ENCODE measurements at places on chromosomes 1 and 21.

DNA sequence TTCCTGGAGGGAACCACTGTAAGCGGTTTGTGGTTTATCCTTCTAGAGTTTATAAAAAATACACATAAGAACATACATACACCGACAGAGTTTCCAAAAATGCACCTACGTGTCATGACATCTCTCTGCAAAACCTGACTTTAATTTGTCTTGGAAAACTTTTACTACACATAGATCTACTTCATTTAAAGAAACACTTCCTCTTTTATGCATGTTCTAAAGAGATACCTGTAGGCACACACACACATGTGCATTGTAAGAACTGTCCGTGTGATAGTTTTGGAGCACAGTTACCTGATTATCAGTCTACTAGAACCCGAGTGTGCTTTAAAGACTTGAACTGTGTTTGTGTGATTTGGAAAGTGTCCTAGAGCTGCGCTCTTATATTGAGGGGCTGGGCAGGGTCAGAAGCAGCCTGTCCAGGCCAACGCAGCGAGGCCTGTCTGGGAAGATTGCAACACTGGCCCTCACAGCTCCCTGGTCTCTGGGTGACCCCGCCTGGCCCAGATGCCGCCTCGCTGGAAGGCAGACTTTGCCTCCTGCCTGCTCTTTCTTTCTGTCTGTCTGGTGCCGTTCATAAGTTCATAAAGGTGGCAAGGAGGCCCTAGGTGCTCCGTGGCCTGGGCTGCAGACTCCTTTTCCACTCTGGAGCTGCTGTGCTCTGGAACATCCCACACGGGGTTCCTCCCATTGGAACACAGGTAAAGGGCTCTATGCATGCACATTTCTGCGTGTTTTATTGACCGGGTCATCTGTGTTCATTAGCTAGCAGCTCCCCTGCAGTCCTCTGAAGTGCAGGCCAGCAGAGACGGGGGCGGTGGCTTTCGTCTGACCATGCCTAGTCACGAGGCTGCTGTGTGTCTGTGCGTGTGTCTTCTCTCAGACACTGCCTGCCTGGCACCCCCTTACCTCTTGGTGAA lies 46.3 kb downstream of the AGPAT3 start:
- no peak for DNase-seq

DNA sequence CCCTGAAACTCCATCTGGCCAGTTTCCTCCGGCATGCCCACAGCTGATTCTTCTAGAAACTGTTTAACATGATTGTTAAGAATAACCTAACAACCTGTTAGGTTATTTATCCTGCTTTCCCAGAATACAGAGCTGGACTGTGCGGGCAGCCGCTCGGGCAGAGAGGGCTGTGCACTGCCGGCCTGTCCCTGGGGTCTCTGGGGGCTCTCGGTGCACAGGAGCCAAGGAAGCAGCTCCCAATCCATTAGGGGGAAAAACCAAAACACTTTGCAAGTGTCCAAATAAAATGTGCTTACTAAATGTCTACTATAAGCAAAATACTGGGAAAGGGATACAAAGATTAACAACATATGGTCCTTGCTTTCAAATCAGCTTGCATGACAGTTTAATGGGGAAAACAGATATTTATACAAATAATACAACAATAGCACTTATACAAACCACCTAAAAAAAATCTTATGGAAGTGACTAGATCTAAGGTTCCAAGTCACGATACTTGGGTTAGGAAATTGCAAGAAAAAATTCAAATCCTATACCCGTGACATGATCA lies 50.7 kb downstream of the HLCS start:
- DNase-seq, result no peak

DNA sequence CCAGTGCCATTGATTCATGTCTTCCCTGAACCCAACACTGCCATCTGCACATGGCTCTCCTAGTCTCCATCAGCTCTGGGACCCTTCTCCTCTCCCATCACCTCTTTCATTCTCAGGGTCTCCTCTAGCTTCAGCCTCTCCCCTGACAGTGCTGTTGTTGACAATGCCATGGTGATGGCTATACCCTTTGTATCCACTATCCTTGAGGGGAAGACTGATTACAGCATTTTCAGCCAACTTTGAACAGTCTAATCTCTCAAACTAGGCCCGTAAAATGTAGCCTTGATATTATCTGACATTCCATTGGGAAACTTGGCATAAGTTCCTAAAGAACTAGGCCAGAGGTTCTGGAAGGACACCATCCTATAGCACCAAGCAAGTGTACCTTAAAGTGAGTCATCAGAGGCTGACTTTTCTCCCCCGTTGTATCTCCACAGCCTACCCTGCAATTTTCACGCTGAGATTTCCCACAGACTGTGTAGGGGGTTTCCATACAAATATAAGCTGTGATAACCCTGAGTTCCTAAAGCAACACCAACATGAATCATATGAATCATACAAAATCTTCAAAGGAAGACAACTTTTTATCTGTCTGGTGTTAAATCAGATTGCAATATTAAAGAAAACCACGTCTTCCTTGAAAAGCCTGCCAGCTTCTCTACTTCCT lies 5.8 kb downstream of the HAO2 start:
- no peak for DNase-seq

GRCh38 chr1:45883658-45884057 lies 80.2 kb downstream of the MAST2 start:
- DNase-seq, result no peak

DNA sequence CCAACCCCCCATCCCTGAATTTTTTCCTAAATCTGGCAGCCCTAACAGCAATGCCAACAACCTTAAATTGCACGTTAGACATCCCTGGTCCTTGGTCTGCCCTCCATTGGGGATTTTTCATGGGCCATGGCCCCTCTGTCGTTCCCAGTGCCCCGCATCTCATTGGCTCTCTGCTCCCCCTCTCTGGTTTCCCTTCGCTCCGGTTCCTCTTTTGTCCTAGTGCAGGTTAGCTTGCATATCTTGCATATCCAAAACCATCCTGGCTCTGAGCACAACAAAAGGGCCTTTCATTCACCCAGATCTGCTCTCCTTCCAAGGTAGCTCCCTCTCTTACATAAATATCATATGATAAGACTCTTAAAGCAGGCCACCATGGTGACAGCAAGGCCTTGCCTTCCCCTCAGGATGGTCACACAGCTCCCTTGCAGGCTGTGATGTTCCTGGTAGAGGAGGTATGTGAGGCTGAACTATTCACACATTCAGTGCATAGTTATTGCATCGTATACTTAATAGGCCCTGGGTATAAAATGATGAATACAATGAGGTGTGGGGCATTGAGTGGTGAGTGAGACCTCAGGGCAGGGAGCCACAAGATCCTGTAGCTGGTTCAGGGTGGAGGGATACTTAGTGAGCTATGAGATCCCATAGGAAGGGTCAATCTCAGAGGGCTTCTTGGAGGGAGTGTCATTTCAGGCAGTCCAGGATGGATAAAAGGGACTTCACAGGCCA lies 45.2 kb downstream of the TENT5C start:
- DNase-seq, result no peak

GRCh38 chr1:43521756-43522155 lies 8.9 kb upstream of the PTPRF start:
- no peak for DNase-seq
